ENCODE measurements at places on chromosomes 4 and X.

GRCh38 chr4:139458999-139459398 lies 5.1 kb downstream of the RAB33B start:
- DNase-seq, result no peak

DNA sequence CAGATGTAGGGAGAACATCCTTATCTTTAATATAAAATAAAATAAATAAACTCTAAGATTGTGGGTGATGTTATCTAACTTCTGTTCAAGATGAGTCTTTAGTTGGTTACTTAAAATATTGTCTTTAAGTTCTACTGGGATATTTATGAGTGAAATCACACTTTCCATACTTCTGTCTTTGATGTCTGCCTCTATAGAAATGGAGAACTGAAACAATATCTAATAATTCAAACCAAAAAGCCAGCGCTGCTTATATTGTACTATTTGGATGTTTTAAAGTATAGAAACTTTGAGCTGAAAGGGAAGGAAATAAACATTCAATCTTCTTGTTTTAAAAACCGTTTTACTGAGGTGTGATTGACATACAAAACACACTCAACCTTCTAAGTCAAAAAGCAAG lies 44.8 kb upstream of the RPS6KA3 start:
- no peak for DNase-seq

DNA sequence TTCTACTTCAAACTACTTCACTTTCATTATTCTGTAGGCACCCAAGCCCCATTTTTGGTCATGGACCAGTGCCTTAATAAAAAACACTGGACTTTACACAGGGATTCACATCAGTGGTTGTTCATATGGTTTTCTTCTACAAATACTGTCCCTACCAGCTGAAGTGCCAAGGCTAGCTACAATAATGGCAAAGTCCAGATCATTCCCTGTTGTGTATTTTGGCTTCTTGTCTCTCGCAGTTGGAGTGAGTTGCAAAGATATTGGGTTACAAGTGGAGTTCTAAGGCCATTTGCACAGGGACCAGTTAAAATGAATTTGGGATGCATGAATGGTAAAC lies 16.7 kb upstream of the ANKRD17 start:
- no peak for DNase-seq

GRCh38 chr4:180081072-180081471 lies 2162.1 kb upstream of the TENM3 start:
- DNase-seq, result no peak

DNA sequence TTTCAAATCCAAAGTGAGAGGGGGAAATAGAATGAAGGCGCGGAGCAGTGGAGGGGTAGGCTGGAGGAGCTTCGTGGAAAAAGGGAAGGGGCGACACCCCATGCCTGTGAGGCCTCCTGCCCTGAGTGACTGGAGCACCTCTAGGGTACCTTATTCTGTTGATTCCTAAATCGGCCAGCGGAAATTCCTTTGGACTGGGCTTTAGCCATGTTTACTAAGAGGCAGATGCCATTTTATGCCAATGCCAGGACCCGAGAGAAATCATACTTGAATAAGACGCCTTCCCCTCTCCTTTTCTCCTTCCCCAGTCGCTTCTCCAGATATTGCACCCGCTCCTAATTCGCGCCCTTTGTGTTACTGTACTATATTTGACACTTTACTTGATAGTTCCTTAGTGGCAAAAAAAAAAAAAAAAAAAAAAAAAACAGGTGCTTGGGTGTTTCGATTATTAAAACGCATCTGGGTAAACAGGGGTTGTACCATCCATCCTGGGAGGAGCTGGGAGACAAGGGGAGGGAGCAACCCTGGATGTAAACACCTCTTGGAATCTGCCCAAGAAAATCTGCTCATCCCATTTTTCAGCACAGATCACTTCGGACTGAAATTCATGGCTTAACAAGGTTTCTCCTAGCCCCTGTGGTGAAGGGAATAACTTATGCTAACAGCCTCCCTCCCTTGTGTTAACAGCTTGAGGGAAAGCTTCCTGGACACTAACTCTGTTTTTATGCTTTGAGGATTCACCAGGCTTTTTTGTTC lies 1.5 kb downstream of the BMP3 start:
- DNase-seq, result no peak

DNA sequence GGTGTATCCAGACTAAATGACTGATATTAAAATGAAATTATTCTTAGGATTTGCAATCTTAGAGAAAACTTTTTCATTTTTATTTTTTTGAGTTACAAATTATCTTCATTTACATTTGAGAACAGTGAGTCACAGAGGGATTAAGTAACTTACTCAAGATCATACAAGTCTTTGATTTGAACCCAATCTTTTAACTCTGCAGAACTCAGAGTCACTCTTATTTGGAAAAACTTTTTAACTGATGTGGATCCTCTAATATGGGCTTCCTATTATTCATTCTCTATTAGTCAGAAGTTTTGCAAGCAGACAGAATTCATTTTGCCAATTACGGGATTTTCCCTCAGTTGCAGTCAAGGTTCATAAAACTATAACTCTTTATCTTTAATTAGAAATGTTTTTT lies 20.1 kb downstream of the HPRT1 start:
- no peak for DNase-seq

GRCh38 chr4:150078579-150079080 lies 385 bp downstream of the DCLK2 start:
- peak; percentile 61 for DNase-seq

DNA sequence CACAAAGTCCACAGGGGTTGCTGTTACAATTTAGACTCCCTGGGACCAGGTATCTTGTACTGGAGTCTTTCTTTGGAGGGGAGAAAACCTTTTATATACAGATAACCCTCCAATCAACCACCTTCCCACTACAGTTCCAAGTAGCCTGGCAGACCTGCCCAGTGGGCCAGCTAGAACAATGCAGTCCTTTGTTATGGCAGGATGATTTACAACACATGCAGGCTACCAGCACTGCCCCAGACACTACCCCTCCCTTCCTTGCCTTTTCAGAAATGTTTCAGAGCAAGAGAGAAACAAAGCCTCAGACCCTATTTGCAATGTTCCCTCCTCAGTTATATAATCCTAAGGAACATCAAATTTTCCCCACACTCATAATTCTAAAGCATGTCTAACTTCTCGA lies 11.1 kb downstream of the RASL11B start:
- no peak for DNase-seq

GRCh38 chr4:165326831-165327210 lies 648 bp upstream of the MSMO1 start:
- DNase-seq, result no peak

DNA sequence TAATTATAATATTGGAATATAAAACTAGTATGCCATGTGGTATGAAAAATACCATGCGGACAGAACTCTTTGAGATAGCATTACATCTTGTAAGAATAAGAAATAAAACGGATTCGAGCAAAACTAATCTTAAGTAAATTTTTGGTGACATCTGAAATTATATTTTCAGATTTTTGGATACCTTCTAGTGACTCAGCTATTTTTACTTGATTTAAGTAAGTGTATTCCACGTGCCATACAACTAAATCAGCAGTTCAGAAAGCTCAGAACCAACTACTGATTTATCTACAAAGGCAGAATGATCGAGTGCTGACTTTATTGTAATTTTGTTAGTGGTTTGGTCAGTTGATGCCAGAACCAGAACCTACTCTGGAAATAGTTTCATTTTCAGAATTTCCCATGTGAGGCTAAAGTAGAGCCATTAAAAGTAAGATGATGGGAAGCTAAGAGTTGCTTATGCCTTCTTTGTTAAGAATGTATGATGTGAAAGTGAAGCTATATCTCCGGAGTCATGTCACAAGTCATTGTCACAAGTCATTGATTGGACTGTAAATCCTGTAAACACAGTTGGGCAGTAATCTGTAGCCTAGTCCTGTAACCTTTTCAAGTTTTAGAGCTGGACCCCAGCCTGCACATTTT lies 4.0 kb downstream of the ING2 start:
- DNase-seq, result no peak

DNA sequence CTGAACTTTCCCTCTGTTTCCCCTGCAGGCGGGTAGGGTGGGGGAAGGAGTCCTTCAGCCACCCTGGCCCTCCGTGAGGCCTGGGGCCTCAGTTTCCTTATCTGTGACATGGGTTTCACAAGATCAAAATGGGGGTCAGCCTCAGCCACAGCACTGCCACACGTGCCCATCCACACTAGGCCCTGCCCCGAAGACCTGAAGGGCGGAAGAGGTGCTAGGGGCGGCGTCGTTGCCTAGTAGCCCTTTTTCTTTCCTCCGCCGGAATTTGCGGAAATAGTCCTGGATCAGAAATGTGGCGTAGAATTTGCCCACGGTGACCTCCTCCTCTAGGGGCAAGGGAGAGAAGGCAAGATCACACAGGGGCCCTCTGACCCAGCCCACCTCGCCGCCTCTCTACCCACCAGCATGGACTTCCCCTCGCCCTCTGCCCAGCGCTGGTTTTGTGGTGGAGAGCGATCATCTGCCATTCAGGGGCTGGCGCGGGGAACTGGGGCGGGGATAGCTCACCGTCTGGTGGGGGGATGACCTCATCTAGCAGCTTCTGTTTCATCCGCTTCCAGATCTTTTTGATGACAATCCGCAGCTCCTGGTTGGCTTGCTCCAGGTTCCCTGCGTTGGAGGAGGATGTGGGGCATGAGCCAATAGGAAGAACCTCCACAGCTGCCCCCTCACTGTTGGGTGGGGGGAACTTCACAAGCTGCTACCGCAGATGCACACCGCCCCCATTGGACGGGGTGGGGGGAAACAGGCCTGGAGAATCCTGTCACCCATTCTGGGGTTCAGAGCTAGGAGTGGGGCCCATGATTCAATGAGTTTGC lies 9.7 kb upstream of the SYP start:
- no peak for DNase-seq

DNA sequence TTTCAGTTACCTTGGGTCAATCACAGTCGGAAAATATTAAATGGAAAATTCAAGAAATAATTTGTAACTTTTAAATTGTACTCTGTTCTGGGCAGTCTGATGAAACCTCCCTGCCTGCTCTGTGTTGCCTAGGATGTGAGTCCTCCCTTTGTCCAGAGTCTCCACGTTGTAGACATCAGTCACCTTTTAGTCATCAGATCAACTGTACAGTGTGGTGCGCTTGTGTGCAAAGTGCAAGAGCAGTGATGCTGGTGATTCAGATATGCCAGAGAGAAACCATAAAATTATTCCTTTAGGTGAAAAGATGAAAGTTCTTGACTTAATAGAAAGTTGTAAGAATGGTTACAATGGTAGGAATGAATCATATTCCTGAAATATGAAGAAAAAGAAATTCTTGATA lies 1.4 kb downstream of the SPATA4 start:
- DNase-seq, result peak; percentile 64

DNA sequence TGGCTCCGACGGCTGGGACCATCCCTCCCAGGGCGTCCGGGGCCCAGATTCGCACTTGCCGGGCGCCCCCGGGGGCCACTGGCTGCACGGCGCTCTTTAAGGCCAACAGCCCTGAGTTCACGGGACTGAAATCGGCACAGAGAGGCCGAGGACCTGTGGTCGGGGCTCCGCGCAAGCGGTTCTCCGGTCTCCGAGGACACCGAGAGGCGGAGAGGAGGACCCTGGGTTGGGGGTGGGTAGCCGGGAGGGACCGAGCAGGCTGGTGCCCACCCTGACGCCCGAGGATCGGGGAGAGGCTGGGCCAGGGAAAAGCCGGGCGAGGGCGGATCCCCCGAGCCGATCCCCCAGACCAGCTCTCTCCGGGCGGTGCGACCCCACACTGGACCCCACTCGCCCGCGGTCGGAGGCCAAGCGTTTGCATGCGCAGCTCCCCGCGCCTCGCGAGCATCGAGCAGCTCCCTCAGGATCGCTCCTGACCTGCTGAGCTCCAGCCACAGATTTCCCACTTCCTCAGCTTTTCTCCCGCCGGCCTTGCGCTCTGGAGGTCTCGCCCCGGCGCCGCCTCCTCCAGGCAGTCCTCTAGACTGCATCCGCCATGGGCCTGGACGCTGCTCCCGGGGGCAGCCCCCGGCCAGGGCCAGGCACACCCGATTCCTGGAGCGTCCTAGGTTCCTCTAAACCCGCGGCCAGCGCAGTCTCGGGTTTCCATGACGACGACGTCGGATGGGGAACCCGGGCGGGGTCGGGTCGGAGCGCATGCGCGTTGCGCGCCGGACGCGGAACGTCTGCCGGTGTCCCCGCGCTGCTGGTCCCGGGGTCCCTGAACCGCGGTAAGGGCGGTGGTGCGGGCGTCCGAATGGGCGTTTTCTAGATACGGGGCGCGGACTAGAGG lies 17.6 kb upstream of the NAT8L start:
- peak; percentile 94 for DNase-seq

DNA sequence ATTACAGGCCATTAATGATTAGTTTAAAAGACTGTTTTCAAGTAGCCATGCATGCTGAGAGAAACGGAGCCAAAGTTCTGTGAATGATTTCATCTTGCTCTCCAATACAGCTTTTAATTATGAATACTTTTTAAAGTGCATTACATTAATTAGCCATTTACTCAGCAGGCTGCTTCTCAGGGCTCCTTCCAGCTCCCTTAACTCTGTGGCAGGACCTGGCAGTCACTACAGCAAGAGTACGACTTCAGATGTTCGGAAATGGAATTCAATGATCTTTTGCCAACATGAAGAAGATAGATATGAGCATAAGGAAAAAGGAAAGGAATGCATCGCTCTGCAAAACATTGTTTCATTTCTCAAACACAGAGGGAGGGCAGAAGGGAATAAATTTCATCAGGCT lies 987.2 kb downstream of the PDHA2 start:
- no peak for DNase-seq

DNA sequence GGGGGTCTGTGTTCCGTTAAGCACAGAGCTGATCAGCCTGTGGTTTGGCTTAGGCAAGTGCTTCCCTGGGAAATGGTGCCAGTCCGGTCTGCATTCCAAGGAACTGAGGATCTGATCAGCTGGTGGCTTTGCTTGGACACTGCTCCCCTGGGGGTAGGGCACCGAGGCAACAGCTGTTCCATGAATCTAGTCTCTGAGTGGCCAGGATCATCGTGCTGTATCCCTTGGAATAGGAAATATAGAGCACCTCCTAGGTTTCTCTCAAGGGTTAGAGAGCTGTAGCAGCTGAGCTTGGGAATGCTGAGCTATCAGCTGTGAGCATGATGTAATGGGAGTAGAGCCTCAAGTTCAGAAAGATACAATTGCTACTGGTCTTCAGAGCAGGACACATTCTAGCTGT lies 863.9 kb downstream of the RAPGEF2 start:
- DNase-seq, result no peak

DNA sequence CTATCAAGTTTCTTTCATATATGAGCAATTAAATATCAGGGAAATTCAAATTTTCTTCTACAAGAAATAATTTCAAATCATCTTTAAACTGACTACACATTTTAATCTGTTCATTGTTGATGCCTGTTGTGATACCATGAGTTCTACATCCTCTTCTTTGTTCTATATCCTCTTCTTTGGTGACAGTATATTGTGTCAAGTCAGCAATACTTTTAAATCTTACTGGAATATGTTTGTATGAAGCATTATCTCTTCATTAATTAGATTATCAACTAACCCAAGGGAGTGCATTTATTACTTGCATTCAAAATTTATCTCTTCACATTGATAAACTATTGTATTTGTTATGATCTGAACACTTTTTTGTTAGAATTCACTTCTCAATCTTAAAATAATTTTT lies 275.0 kb upstream of the INTU start:
- no peak for DNase-seq

- no peak for DNase-seq
These were observed 3.2 kb downstream of the THAP9 start for GRCh38 chr4:82903737-82904136.
